DND-41 (cell line): ENCODE measurements at places on chromosomes 3 and 15.
A peak's percentile ranks its signal among the peaks of the same experiment; 100 is the strongest.

DNA sequence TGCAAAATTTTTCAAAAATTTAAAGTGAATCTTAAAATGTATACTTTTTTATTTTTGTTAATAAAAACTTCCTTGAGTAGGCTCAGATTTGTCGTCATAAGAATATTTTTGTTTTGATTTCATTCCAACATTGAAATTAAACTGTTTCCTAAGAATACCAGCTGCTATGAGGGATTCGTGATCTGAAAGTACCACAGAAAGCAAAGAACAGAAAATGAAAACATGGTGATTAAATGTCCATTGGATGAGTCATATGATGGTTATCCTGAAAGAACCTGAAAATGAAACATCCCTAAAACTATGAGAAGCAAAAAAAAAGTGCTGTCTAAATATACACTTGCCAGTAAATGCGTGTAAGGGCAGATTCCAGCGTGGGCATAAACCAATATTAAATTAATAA, 143.8 kb downstream of the GMNC start:
- no peak for DNase-seq

DNA sequence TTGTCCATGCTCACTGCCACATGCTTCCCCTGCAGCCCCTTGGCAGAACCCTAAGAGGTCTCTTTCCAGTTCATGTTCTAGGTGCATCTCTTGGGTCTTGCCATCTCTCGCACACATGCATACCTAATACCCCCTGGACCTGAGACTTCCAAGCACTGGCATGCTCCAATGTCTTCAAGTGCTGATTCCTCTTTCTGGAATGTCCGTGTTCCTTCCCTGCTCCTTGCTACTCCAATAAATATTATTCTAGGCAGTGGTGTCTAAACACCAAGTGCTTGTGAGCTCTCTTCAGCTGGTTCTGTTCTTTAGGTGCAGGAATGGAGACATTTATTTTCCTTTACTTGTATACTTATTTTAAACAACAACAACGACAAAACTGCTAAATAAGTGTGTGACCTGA, 370.1 kb downstream of the LPP start:
- DNase-seq: no peak

DNA sequence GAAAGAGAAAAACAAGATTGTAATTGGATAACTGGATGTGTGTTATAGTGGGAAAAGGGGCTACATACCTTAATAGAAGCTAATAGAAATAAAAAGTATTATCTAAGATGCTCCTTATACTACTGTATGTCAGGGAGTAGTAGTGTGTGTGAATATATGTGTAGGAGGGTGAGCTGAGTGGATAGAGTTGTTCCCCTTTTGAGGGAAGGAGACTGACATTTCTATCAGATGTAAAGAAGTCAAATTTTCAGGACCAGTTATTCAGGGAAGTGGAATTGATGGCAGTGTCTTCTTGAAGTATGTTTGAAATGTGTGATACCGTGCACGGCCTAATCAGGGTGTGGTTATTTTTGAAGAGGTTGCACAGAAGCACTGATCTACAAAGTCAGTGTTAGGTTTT, 49.1 kb downstream of the PCOLCE2 start:
- DNase-seq: no peak

DNA sequence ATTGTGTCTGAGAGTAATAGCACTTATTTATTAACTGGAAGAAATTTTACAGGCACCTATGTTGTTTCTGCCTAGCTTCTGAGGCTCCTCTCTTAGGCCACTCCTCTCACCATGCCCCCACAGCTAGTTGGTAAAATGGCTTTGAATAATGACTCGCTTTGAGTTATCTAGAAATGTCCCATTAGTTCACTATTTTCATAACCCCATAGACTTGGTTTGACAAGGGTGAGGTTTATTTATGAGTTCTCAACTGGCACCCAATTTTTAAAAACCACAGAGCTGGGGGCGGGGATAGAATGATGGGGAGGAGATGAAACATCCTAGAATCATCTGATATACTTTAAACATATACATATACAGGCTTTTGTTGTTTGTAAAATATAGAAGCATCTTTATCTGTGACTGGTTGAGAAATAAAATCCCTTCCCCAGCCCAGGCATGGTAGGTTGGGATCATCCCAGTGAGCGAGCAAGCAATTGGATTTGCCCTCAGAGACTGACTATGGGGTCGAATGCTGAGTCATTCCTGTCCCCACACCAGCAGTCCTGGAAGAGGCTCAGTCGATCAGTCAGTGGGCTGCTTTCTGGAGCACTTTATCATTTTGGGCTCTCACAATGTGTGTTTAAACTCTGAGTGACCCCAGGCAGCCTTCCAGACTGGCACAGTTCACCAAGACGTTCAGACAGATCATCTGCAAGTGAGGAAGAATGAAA, 60.2 kb upstream of the TSEN2 start:
- DNase-seq: peak; percentile 24

- DNase-seq: no peak
Observed at GRCh38 chr3:17187589-17188184, 302.9 kb downstream of the PLCL2 start.

DNA sequence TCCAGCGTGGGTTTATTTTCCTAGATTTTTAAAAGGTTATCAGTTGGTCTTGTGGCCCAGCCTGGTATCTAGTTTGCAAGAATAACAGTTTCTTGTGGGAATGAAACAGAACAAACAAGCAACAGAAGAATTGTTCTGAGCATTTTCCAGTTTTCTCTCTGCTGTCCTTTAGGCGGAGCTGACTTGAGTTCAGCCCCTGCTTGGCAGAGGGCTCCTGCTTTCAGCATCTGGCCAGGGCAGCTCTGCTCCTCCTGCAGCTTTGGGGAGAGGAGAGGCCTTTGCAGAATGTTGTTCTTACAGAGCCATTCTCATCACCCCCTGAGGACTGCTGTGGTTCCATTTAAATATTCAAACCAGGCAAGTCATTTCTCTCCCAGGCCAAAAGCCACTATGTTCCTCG, 117.7 kb downstream of the ALDH1A2 start:
- DNase-seq: no peak

GRCh38 chr3:54917174-54917573, 10.7 kb downstream of the LRTM1 start:
- no peak for DNase-seq

DNA sequence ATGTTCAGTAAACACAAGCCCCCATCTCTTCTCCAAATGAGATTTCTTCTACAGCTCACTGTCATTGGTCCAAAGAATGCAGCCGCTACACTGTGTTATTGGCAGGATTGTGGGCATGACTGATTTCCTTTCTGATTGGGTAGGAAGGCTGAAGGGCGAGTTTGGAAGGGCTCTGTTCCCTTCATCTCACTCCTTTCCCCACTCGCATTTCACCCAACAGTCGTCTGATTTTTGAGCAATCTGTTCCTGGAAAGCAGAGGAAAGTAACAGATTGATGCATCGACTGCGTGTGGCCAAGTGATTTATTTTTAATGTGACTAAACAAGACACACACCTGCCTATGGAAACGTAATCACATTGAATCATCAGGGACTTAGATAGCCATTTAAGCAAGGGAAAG, 55.5 kb downstream of the NOX5 start:
- no peak for DNase-seq

- DNase-seq: peak; percentile 32
Observed at GRCh38 chr3:48187579-48188265, 495 bp downstream of the CDC25A start.

DNA sequence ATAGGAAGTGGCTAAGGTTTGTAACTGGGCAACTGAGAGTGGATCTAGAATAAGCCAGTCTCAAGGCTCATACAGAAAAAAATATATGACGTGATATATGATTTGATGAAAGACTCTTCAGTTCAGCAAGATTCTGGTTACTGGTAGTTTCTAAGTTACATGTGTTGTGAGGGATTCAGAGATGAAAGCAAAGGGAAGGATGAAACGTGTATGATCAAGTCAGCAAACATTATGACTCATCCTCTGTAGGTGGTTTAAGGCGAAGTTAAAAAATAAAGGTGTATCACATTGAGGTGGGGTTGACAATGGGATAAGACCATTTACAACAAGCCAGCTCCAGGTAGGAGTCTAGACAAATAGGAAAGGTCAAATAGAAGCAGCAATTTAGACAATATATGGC, 16.2 kb downstream of the TERC start:
- DNase-seq: no peak

GRCh38 chr3:133096900-133097613, 58.9 kb downstream of the TMEM108 start:
- no peak for DNase-seq

- DNase-seq: no peak
Observed at GRCh38 chr3:42850263-42850662, 25.4 kb downstream of the CYP8B1 start.

GRCh38 chr15:73755481-73755880, 2.3 kb upstream of the INSYN1 start:
- no peak for DNase-seq

- DNase-seq: no peak
Observed at GRCh38 chr15:88032787-88033186, 223.8 kb downstream of the NTRK3 start.

GRCh38 chr3:104673981-104674380, 692.7 kb upstream of the ALCAM start:
- no peak for DNase-seq

- no peak for DNase-seq
Observed at GRCh38 chr3:40705663-40706062, 180.9 kb downstream of the ZNF621 start.

DNA sequence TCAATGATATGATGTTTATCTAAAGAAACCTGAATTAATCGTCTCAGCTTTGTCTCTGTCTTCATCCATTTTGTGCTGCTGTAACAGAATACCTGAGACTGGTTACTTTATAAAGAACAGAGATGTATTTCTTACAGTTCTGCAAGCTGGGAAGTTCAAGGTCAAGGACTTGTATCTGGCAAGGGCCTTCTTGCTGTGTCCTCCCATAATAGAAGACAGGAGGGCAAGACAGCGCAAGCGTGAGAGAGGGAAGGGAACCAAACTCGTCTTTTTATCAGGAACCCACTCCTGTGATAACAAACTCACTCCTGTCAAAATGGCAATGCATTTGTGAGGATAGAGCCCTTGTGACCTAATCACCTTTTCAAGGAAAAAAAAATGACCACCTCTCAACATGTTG, 131.5 kb downstream of the GHSR start:
- DNase-seq: no peak

DNA sequence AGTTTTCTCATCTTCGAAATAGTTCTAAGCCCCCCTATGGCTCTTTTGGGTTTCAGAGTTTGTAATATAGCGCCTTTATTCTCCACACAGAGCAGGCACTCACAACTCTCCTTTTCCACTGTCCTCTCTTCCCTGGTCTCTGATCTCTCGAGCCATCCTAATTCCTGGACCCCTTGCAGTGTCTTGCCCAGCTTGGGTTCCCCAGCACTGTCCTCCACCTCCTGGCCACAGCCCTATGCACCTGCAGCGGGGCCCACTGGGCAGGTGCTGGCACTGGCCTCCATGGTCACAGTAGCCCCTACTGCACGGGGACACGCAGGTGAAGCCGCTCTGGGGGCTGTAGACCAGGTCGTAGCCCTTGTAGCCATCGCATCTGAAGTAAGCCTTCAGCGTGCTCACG, 27.9 kb downstream of the MUC20 start:
- DNase-seq: no peak

DNA sequence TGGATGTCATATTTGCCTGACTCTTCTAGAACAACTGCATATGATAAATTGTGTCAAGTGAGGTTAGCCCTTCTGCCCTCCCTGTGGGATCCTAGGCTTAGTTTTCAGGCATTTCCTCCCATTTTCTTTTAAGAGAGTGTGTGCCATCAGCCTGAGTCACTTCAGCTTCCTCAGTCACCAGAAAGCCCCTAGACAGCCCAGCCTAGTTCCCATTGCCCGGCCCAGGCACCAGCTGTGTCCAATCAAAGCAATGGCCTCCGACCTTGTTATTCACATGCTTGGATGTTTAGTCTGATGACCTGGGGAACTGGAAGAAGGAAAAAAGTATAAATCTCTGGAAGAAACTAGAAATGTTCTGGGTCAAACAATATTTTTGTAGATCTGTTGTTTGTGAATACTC, 221.9 kb upstream of the LRIG1 start:
- no peak for DNase-seq

DNA sequence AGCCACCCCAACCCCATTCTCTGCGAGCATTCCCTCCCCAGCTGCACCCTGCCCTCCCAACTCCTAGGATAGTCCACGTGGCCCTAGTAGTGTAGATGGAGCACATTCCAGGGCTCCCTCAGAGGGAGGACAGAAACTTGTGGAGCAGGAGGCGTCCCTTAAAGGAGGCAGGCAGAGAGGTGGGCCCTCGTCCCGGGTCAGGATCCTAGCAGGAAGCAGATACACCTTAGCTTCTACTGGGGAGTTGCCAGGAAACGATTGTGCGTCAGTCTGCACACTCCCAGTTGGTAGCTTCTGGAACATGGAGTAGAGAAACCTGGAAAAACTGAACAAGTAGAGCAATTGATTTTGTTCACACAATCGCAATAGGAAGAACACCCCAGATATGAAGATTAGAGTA, 43.9 kb upstream of the KLHL25 start:
- no peak for DNase-seq

DNA sequence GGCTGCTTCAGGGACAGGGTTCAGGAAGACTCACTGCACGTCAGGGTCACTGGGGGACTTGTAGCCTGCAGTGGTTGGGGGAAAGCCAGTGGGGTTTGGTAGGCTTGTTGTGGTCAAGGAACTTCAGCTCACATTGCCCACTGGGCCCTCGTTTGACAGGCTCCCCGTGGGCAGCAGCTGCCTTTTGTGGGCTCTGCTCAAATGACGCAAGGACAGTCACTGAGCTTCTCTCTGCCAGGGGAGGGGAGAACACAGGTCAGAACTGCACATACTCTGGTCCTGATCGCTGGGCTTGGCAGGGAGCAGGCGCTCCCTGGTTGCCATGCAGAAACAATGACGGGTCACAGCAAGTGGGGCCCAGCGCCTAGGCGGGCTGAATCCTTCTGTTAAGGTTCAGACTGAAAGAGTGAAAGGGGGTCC, 45.5 kb downstream of the FAM174B start:
- DNase-seq: no peak

- no peak for DNase-seq
Observed at GRCh38 chr15:58555162-58556027, 123.6 kb downstream of the LIPC start.

DNA sequence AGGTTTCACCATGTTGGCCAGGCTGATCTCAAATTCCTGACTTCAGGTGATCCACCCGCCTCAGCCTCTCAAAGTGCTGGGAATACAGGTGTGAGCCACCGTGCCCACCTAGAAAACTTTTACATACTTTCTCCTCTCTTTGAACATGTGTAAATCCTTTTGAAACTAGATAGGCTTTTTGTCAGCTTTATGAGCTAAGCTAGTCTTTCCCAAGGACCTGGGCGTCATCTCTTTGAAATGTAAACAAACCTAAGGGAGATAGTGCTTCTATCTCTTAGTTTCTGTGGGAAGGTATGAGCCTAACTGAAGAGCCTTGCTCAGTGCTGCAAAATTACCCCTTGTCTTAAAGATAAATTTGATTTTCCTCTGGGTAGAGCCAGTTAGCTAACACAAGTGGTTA, 4.8 kb downstream of the CX3CR1 start:
- DNase-seq: no peak
